ENCODE measurements at places on chromosomes 2 and 18.

GRCh38 chr2:40474306-40474705 lies 22.4 kb upstream of the SLC8A1 start:
- no peak for DNase-seq

- no peak for DNase-seq
Observed at GRCh38 chr2:207511851-207512250, 17.9 kb upstream of the CREB1 start.

DNA sequence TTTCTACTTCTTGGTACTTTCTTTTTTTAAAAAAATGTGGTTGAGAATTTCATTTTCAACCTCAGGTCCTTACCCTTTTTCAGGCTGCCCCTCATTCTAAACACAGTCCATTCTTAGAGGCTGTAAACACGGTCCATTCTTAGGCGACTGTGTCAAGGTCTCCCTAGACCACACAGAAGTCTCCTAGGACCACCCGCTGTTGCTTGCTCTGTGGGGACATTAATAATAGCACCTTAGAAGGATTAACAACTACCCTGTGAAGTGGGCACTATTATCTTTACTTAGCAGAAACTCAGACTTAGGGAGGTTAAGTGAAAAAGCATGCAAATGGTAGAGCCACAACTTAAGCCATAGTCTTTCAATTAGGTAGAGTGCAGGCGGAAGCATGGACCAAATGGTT lies 91.7 kb downstream of the RBMS1 start:
- DNase-seq: no peak

GRCh38 chr2:220320326-220320725 lies 692.9 kb downstream of the SLC4A3 start:
- no peak for DNase-seq

- no peak for DNase-seq
Observed at GRCh38 chr18:7873316-7873715, 306.2 kb downstream of the PTPRM start.

DNA sequence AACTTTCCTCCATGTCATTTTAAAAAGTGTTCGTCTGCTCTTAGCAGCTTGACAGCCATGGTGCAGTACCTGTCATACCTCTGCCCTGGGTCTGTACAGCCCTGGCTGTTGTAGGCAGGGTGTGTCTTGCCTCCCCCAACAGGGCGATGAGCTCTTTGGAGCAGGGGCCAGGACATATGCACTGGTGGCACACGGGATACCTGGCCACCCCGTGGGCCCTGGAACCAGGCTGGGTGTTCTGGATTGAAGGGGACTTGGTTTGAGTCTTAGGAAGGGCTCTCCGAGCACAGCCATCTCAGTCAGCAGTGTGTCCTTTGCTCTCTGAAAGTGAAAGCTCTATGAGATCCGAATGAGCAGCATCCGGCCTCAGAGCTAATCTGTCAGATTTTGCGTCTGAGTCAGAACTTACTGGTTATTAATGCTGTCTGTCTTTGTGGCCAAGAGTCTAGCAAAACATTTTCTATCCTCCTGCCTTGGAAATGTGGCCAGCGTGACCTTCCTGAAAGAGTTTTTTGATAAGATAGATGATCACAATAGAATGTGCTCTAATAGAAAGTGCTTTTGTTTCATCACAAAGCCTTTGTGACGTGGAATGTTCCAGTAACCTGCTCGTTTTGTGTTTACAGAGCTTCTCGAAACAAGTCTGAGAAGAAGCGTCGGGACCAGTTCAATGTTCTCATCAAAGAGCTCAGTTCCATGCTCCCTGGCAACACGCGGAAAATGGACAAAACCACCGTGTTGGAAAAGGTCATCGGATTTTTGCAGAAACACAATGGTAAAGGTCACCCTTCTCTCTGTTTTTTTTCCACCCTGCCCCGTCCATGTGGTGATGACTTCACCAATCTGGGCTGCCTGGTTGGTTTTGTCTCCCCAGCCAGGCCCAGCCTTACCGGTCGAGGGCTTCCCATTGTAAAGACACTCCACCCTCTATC lies 77.3 kb upstream of the RPL31 start:
- DNase-seq: no peak

DNA sequence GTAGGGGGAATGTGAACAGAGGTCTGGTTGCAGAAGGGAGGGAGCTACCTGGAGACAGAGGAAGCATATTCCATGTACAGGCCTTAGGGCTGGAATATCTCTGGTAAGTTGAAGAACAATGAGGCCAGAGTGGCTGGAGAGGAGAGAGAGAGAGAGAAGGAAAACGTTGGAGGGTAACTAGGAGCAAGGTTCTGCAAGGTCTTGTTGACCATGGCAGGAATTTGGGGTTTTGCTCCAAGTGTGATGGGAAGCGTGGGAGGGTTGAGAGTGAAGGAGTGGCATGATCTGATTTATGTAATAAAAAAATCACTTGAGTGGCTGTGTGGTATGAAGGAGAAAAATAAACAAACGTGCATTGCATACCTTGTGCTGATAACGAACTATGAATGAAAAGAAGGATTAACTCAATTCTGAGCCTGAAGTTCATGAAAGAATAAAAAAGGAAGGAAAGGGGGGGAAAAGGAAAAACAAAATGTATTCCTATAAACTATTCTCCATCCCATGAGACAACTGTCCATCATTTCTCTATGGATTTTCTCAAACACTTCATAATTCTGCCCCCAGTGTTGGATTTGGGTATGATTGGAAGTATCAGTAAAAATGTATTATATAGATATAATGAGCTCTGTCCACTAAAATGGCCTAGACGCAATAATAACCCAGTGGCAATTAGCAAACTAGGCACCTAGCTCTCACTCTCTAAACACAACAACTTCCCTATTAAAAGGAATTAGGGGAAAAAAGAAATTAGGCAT lies 59.7 kb upstream of the PMAIP1 start:
- DNase-seq: no peak

- no peak for DNase-seq
Observed at GRCh38 chr2:100071335-100072043, 70.9 kb downstream of the AFF3 start.

DNA sequence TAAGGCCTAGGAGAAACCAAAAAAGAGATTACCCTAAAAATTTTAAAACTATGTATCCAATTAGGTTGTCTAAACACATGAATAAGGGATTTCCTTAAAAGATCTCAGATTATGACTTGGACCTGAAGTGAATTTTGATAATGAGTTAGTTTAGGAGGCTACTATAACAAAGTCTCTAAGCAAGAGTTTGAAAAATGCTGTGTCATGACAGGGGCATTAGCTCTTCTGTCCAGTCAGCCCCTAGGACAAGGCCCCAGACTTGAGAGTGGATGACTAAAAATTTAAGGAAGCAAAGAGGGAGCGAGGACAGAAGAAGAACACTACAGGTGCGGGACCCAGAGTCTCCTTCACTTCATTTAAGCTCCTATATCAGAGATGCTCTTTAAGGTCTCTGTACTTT lies 135.9 kb downstream of the DTNB start:
- DNase-seq: no peak

- no peak for DNase-seq
Observed at GRCh38 chr2:195675783-195676427, 18.9 kb downstream of the SLC39A10 start.

- DNase-seq: no peak
Observed at GRCh38 chr2:171855401-171855800, 38.6 kb downstream of the SLC25A12 start.

DNA sequence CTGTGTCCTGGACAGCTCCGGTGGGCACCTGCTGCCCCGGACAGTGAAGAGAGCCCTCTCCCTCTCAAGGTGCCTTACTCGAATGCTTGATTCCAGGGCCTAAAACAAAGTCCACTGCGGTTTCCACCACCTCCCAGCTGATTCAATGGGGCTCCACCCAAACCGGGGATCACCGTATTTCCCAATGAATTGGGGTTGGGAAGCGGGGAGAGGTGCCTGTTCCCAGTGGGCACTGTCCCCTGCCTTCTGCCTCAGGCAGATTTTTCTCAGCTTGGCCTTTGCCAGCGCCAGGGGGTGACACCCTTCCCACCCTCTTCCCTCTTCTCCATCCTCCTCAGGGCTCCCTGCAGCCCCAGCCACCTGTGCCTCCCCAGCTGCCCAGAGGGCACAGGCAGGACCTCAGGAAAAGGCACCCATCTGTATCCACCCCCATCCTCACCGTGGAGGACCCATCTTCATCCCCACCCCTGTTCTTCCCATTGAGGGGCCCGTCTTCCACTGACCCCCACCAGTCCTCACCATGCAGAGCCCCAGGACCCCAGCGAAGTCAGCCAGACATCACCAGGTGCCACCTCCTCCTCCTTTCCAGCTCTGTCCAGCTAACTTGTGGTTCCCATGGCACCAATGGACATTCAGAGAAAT lies 66.7 kb upstream of the HPCAL1 start:
- DNase-seq: no peak

DNA sequence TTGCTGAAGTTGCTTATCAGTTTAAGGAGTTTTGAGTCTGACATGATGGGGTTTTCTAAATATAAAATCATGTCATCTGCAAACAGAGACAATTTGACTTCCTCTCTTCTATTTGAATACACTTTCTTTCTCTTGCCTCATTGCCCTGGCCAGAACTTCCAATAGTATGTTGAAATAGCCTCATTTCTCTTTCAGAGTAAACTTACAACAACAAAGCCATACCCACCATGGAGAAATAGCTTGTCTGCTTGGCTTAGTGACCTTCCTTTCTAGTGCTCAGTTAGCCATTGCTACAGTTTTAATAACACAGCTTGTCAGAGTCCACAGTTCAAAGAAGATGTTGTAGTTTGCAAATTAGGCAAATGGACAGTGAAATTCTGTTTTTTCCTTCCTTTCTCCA lies 228.0 kb downstream of the ETAA1 start:
- no peak for DNase-seq

GRCh38 chr18:44818668-44819403 lies 138.1 kb downstream of the SETBP1 start:
- no peak for DNase-seq

DNA sequence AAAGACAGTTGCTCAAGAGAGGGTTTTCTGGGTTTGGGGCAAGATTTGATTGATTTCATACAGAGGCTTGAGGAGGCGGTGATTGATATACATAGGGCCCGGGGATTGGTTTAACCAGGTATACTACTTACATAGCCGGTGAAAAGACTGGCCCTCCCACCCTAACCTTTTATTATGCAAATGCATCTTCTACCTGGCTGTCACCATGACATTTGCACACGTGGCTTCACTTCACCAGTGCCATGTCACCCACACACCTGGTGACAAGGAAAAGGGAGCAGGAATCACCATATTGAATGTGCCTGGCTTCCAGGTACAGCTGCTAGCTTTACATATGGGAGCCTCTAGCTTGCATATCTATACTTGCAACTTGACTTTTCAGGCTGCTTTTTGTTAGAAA lies 9.7 kb downstream of the ERMN start:
- DNase-seq: no peak

DNA sequence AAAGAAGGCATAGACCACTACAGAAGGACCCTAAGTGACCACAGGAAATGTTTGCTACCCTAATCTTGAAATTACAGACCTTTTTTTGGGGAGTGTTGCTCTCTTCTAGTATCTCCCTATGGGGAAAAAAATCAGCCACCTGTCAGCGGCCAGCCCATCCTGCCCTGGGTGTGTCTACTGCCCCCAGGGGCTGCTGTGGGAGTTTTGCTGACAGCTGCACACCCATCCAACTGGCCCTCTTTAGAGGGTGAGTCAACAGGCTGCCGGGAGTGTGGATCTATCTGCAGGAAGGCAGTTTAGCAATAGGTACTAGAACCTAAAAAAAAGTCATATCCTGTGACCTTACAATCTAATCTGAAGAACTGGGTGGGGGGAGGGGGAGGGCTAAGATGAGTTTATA lies 796 bp upstream of the DYSF start:
- DNase-seq: peak; percentile 34

DNA sequence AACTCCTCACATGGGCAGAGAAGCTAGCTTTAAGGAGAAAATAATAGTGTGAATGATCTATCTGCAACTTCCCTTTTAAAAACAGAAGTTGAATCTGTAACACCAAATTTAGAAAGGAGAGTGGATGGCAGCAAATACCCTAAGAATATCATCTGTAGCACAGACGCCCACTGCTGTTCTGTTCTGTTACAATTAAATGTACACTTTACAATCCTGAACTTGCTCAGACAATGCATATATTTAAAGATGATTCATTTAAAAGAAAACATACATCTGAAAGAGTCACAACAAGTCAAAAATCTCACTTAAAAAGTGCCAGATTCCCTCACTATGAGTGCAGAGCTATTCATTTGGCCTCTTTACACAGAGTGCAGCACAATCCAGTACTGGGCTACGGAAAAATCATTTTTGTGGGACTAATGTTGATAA lies 8.0 kb upstream of the SERTAD2 start:
- DNase-seq: no peak

- DNase-seq: no peak
Observed at GRCh38 chr2:196399722-196400691, 228.6 kb upstream of the STK17B start.

DNA sequence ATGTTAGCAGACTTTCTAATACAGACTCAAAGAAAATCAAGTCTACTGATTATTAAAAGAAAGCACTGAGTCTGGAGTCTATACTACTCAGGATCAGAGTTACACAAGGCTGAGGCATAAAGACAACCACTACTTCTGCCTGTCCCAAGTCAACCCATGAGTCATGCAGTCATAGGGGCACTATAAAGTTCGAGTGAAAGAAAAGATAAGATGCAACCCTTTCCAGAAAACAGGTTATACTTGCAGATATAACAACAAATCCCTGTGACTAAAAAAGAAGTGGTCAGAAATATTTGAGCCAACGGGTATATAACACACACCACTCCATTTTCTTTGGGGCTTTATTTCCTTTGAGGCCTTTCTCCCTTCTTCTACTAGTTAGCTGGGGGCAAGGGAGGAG lies 18.6 kb upstream of the SCRN3 start:
- no peak for DNase-seq

DNA sequence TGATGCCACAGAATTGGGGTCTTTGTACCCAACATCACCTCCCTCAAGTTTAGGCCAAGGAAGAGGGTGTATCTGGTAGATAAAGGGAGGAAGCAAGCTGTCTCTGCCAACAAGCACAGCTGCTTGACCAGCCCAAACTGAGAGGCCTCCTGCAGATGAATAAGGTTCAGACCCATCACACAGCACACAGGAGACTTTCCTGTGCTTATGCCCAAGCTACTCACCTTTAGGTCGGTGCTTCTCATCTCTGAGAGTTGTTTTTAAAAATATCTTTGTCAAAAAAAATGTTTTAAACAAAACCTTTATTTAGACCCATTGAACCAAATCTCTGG lies 24.7 kb upstream of the SP3 start:
- DNase-seq: no peak

- DNase-seq: no peak
Observed at GRCh38 chr18:649341-649740, 8.1 kb upstream of the TYMS start.

DNA sequence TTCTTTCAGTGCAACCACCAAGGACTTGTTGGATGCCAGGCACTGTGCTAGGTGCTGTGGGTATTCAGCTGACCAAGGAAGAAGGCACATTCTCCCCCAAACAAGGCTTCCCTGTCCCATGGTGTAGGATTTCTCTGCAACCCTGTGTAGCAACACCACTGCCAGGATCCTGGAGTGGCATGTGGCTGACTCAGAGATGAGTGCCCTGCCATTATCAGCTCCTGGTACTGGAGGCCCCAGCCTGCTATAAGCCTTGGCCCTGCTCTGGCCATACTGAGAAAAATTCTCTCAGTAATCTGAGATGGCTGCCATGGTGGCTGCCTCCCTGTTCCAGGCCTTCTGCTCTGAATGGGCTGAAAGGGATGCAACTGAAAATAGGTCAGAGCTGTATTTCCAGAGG lies 4.3 kb downstream of the SMYD5 start:
- no peak for DNase-seq

Measured in T1000 (cell line).